ENCODE measurements at places on chromosomes 11 and 22.

- DNase-seq = no peak
Measured at GRCh38 chr22:17612057-17612456, 16.5 kb downstream of the ATP6V1E1 start.

- DNase-seq = no peak
Measured at GRCh38 chr11:132972565-132972964, 559.7 kb downstream of the OPCML start.

DNA sequence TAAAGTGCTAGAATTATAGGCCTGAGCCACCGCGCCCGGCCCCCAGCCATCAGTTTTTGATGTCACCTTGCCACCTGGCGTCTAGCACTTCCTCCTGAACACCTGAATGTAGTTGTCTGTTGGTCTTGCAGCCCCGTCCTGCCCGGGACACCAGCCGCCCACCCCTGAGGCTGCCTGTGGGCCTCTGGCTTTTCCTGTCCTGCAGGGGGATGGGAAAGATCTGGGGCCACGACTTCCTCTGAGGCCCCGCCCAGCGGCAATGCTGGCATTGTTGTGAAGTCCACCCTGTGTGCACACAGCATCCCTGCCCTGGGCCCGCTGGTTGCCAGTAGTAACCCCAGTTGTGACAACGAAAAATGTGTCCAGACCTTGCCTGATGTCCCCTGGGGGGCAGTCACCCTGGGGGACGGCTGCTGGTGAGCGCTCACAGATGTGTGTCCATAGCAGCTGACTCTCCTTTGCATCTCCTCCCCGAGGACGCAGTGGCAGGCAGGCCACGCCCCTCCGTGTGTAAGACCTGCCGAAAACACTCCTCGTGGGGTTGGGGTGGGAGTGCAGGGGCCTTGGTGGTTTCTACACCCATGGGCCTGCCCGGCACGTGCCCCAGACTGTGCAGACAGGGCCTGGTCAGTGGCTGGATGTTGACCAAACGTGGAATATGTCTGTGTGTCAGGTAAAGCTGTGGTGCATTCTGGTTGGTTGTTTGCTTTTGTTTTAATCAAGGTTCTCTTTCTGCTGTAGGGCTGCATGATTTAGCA is 6.8 kb downstream of the SELENOO start:
- peak; percentile 59 for DNase-seq

DNA sequence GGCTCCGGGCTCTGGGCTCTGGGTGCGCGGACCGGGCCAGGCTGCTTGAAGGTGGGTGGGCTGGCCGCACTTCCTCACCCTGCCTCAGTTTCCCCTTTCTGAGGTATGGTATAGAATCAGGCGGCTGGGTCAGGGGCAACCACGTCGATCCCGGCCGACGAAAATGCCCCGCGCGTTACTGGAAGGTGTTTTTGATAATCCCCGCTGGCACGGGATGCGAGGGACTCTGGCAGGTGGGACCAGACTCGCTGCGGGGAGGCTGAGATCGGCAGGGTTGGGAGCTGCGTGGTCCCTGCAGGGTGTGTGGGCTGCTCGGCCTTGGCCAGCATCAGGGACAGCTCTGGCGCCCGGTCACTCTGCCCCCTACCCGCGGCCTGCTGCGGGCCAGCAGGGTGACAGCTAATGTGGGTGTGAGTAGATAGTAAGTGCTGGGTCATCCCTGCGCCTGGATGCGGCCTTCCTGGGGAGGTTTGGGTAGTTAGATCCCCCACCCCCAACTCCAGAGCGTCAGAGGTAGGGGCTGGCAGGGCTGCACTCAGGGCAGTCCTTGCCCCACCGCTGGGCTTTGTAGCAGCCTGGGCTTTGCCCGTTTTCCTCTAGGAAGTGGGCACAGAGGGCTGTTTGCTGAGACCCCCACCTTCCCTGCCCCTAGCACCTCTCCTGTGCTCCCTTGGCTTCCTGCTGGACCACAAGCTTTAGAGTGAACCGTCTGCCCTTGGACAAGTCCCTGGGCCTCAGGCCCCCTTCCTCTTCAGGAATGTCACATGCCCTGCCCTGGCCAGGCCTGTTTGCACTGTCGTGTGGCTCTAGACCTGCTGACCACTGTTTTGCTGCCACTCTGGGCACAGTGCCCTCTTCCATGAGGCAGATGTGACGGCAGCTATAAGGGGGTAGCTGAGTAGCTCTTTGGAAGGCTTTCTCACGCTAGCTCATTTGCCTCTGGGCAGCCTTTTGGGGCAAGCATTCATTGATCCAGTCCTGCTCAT is 579 bp downstream of the TANGO2 start:
- no peak for DNase-seq

GRCh38 chr11:78158987-78159652 is 19.7 kb upstream of the ALG8 start:
- DNase-seq = no peak

DNA sequence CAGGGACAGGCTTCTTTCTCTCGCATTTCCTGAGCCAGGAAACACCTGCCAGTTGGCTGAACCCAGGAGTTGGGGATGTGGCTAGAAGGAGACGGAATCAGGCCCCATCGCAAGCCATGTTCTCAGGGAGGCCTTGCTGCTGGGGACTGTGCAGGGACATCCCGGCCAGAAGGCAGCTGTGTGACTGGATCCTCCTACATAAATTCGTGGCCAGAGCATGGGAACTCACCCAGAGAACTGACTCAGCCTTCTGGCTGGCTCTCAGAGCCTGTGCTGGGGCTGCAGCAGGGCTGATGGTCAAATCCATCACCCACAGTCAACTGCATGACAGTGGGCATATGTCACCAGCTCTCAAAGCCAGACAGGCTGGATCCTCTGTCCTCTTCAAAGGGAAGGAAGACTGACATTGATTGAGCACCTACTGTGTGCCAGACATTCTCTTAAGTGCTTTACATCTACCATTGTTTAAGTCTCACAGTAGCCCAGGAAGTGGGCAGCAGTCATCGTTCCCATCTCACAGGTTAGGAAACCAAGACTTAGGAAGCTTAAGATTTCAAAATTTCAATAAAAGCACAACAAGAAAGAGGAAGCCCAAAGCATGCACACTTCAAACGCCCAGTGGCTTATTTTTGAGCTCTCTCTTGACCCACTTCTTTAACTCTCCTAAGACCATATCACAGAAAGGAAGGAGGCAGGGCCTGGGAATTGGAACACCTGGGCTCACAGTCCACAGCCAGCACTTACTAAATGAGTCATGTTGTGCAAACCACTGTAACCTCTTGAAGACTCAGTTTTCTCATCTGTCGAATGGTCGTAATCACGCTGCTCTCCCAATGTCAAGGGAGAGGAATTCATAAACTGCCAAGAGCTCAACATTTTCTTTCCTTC is 30.9 kb upstream of the CACNG2 start:
- no peak for DNase-seq

GRCh38 chr22:31211482-31211861 is 626 bp upstream of the LIMK2 start:
- no peak for DNase-seq

GRCh38 chr22:37500745-37501609 is 14.8 kb upstream of the MFNG start:
- no peak for DNase-seq

DNA sequence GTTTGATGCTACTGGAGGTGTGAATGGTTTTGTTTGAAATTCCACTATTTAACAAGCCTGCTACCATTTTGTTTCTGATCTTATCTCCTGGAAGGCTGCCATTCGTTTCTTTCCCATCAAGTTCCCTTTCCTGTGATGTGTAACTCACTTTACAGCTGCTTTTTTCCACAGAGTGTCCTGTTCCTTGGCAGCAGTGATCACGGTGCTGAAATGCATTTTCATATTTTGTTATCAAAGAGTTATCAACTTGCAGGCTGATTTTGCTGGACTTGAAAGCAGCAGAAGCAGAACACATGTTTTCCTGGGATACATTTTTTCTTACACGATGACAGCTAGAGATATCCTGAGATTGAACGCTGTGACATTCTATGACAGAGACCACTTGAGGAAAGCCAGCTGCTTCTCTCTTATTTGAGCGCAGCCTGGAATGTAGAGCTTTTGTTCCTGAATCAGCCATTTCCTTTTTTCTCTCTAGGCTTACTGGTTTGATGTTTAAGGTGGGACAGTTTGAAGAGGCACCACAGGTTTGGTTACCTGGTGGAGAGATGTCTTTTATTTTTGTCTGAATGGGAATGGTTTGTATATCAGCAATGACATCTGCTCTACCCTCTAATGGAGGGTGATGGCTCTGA is 34.7 kb downstream of the PRR14L start:
- no peak for DNase-seq

- no peak for DNase-seq
Measured at GRCh38 chr11:79189055-79189454, 251.8 kb downstream of the TENM4 start.

- no peak for DNase-seq
Measured at GRCh38 chr11:5276697-5277096, 7.0 kb upstream of the HBE1 start.

DNA sequence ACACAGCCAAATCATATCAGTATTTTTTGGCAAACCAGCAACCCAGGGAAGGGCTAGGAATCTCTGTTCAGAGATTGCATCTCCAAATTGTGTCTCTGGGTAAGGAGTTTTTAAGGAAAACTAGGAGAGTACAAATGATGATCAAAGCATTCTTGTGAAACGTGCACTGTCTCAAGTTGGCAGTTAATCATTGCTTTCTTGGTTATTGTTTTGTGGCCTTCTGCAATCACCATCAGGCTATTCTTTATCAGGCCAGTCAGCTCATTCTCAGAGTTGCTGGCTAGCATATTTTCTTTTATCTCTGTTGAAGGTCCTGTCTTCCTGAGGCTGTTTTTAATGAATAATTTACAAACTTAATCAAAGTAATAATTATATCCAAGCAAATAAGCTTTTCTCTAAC is 129.1 kb upstream of the CCDC179 start:
- no peak for DNase-seq

DNA sequence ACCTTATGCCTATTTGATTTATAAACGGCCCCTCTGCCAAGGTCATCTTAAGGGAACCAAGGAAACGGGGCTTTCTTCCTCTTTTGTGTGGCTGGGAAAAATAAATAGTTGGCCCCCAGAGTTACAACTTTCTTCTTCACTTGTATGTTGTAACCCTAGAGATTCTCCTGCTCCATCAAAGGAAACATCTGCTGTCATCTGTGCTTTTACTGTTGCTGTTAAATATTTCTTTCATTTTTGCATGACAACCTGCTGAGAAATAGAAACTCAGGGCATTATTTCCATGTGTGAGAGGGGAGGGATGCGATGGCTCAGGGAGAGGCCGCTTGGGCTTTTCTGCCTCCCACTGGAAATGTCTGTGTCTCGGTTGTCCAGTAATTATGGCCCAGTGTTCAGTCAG is 21.8 kb upstream of the CDC42EP2 start:
- DNase-seq = no peak

- no peak for DNase-seq
Measured at GRCh38 chr22:37657590-37658132, 862 bp upstream of the PDXP start.

GRCh38 chr22:43825651-43826050 is 13.5 kb upstream of the EFCAB6 start:
- DNase-seq = no peak
